Lower lobe of right lung (tissue), 2 donors: ENCODE measurements at places on chromosomes 7 and 10. TPM values are rescaled to one million over a fixed set of nuclear protein-coding genes. Genes with fewer than 3 reads are reported as not detected.

- no peak overlapping the region for H3K4me3 ChIP-seq
- H3K27me3 ChIP-seq: no peaks in the 10 kb centered on the region
- no peak overlapping the region for H3K27ac ChIP-seq
- no peaks in the 10 kb centered on the region for H3K36me3 ChIP-seq
- no peak for DNase-seq
Measured at GRCh38 chr10:61898435-61898778, 3.1 kb upstream of the ARID5B start.

DNA sequence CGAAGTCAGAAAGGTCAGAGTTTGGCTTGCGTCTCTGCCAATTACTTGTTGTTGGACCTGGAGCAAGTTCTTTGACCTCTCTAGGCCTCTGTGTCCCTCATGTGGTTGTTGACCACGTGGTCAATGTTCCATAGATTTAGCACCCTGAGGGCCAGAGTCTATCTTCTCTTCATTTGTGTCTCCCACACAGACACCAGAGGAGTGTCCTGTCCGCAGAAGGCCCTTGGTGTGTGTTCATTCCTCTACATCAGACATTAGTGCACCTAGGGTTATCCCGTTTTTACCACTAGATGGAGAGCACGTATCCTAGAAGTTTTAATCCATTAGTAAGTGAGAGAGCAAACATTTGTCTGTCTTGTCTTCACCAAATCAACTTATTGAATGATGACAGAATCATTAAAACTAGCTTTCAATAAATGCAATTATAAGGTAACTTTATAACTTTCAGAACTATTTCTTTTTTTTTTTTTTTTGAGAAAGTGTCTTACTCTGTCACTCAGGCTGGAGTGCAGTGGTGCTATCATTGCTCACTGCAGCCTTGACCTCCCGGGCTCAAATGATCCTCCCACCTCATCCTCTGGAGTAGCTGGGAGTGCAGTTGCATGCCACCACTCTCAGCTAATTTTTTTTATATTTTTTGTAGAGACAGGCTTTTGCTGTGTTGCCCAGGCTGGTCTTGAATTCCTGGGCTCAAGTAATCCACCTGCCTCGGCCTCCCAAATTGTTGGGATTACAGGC is 122.5 kb upstream of the ANKRD1 start:
- H3K4me3 ChIP-seq: no peak overlapping the region
- no peaks in the 10 kb centered on the region for H3K27me3 ChIP-seq
- H3K4me1 ChIP-seq: no peaks in the 10 kb centered on the region

Gene ASB13
- total RNA-seq: 27.6 TPM

Gene TUBB8
- 0.38 TPM for total RNA-seq

Gene SNX8
- total RNA-seq: 43.1 TPM
